ENCODE measurements at places on chromosomes 11 and 22. TPM values are rescaled to one million over a fixed set of nuclear protein-coding genes. Genes with fewer than 3 reads are reported as not detected.

DNA sequence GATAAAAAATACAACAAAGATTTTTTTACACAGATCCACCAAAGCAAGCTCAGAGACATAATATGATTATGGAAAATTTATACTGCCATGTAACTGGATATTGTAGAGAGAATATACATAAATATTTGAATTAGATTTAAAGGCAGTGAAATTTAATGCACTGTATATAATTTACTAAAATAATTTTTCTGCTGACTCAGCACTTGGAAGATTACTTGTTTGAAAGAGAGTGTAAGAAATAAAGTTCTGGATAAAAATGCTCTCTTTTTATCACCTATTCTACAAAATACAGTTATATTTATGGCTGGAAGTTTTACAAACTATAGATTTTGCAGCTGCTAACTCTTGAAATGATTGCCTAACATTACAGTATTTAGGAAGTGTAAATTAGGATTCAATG is 628.3 kb upstream of the CHORDC1 start:
- no peak for DNase-seq

The OR5P2 gene
- total RNA-seq, result not detected

DNA sequence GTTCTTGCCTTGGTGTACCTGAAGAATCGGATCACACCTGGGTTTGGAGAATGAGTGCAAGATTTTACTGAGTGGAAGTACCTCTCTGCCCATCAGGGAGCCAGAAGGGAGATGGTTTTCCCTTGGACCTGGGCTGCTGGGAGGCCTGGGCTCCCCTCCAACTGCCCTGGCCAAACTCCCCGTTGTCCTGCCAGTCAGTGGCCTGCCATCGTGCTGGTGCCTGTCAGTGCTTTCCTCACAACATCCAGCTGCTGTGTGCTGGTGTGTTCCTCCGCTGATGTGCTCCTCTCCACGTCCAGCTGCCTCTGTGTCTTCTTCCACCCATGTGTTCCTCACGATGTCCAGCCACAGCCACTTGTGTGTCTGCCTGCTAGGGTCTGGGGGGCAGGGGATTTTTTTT is 87.9 kb upstream of the CLPB start:
- no peak for DNase-seq

The MUC6 gene
- total RNA-seq, result not detected

GRCh38 chr22:19120829-19121630 is 1.2 kb downstream of the DGCR2 start:
- DNase-seq, result no peak

GRCh38 chr11:518463-519202 is 11.6 kb upstream of the RNH1 start:
- DNase-seq, result peak; percentile 78

GRCh38 chr11:33735271-33736147 is 714 bp downstream of the CD59 start:
- no peak for DNase-seq

The HPX gene
- 2.0 TPM for total RNA-seq

DNA sequence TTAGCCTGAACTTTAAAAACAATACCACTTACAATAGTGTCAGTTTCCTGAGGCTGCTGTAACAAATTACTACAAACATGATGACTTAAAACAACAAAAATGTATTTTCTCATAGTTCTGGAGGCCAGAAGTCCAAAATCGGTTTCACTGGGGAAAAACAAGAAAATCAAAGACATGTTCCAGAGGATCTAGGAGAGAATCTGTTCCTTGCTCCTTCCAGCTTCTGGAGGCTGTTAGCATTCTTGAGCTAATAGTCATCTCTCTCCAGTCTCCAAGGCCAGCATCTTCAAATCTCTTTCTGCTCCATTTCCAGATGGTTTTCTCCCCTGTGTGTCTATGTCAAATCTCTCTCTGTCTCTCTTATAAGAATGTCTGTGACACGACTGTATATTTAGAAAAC is 67.6 kb upstream of the TEAD1 start:
- DNase-seq, result no peak

The MRPL49 gene
- 37.2 TPM for total RNA-seq

DNA sequence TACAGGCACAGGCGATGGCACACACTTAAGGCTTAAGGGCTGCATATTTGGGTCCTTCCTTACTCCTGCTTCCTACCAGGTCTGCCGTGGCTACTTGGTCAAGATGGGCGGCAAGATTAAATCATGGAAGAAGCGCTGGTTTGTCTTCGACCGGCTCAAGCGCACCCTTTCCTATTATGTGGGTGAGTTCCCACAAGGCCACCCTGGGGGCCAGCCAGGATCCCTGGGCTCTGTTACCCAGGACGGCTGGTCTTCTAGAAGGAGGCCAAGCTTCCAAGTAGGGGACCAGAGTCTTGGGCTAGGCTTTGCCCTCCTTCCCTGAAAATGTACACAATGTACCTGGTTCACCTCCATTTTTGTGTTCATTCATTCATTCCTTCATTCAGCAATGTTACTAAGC is 29.1 kb downstream of the TREH start:
- DNase-seq, result no peak

DNA sequence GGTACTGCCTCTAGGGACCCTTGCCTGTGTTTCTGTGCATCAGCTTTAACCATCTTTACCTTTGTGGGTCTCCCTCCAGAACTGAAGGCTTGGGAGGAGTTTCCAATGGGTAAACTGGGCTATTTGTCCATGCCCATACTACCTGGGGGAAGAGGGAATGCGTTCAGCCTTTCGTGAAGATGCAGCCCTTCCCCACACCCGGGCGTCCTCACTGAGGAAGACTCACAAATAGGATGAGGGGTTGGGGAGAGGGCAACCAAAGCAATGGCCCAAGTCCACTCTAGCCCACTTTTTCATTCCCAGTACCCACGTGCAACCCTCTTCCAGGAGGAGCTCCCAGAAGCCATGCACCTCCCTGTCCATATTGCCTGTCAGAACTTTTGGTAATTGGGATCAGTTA is 61.8 kb upstream of the ADA2 start:
- DNase-seq, result no peak

- no peak for DNase-seq
Observed at GRCh38 chr22:27997538-27997937, 78.5 kb upstream of the PITPNB start.

DNA sequence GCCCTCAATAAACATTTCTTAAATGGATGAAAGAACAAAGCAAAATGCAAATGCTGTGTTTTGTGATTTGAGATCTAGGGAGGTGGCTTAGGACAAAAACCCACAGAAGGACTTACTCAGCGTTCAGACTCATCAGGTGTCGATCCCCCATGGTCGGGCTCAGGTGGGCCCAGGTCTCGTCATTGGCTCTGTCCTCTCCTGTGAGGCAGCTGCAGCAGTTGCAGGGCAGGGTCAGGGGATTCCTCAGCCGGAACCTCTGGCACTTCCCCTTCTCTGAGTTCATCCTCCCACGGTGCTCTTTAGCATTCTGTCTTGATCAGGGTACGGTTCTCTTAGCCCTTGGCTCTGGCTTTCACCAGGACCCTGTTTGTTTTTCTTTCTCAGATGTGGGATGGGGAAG is 14.0 kb upstream of the ACR start:
- DNase-seq, result no peak

The PGA5 gene
- total RNA-seq, result 4.3 TPM

DNA sequence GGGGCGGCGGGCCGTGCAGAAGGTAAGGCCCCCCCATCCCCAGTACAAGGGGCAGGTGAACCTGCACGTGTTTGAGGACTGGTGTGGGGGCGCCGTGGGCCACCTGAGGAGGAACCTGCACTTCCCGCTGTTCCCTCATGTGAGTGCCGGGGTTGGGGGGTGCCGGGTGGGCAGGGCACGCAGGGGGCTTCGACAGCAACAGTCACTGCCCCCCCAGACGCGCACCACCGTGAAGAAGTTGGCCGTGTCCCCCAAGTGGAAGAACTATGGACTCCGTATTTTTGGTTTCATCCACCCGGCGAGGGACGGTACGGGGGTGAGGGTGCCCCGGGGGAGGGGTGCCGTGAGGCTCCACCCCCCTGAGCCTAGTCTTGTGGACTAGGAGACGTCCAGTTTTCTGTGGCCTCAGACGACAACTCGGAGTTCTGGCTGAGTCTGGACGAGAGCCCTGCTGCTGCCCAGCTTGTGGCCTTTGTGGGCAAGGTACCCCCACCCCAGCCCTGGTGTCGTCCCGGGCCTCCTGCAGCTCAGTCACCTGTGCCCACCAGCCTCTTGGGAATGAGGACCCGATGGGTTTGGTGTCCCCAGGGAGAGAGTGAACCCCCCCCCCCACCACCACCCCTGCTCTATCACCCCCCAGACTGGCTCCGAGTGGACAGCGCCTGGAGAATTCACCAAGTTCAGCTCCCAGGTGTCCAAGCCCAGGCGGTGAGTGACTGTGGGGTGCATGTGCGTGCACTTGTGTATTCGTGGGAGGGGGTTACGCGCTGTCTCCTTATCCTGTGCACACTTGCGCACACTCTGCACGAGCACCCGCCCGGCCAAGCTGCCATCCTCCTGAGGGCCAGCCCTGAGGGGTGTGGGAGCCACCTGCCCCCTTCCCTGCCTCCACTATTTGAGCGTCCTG is 3.8 kb downstream of the B4GALNT4 start:
- no peak for DNase-seq

The BTBD18 gene
- total RNA-seq, result not detected

DNA sequence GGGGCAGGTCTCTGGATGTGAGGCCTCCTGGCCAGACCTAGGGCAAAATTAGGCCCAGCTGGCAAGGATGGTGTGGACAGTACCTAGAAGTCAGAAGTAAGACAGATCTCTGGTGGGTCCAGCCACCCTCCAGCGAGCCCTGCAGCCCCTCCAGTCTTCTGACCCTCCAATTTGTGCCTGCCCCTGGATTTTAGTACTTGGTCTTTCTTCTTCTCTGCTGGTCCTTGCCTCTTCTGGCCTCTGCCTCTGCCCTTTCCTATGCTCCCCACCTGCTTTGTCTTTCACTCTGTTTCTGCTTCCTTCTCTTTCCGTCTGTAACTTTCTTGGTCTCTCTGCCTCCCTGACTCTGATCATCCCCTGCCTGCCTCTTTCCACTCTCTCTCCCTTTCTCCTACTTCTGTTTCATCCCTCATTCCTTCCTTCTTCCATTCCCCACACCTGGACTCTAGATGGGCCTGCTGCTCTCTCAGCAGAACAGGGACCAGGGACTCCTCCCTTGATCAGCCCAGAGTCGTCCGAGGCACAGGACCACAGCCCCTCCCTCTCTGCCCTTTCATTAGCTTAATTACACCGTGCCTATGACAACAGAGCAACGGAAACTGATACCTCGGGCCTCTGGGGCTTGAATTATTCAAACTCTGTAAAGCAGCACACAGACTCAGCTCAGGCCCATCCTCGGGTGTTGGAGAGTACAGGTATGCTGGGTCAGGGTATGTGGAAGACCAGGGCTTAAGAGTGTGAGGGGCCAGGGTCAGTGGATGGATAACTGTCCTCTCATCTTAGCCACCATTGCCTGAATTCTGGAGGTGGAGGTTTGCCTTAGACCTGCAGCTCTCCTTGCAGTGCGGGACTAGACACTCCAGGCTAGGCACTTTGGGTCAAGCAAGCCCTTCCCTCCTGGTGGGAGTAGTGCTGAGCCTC is at the start of gene CHRNA10:
Gene CHRNA10, minus strand, starts transcription at position 51 of the 921 bp plus-strand sequence. CDS start 72 bp downstream, outside the sequence.
- DNase-seq, result no peak

The LDHAL6A gene
- not detected for total RNA-seq

The BTG4 gene
- not detected for total RNA-seq

The DNAJB7 gene
- total RNA-seq, result not detected

DNA sequence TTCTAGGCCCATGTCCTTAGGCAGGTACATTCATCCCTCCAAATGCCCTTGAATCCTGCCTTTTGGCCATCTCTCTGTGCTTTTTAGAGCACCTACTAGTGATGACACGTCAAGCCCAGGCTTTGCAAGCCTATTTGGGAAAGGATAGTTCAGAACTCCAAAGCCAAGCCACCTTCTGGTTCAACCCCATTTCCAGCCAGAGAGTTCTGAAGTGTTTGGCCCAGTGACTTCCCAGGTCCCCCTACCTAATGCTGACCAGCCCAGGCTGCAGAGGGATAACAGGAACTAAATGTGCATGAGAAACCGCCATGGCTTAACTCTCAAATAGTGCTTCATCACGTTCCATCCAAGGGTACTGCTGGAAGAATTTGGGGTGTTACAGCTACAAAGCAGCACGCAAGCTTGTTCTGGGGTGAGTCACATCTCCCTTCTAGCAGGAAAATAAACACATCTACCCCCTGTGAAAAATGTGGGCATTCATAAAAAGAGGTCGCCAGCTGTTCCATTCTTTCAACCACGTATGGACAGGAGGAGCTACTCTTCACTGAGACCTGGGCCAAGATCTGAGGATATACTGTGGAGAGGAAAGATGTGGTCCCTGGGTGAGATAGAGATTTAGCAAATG is 2.0 kb upstream of the FXYD6 start:
- DNase-seq, result no peak
